Erythroblast (primary cell): ENCODE measurements at places on chromosomes 2 and 18.
A peak's percentile ranks its signal among the peaks of the same experiment; 100 is the strongest.

DNA sequence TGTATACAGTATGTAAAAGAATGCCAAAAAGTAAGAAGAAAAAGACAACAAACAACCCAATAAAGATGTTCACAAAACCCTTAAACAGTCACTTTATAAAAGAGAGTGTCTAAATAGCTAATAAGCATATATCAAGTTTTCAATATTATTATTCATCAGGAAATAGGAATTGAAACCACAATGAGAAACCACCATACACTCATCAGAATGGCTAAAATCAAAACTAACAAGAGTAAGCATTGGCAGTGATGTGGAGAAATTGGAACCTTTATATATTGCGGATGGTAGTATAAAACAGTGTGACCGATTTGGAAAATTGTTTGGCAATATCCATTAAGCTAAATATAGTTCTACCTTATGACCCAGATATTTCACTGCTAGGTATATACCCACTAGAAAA lies 20.5 kb upstream of the TGFA start:
- no peak for DNase-seq

DNA sequence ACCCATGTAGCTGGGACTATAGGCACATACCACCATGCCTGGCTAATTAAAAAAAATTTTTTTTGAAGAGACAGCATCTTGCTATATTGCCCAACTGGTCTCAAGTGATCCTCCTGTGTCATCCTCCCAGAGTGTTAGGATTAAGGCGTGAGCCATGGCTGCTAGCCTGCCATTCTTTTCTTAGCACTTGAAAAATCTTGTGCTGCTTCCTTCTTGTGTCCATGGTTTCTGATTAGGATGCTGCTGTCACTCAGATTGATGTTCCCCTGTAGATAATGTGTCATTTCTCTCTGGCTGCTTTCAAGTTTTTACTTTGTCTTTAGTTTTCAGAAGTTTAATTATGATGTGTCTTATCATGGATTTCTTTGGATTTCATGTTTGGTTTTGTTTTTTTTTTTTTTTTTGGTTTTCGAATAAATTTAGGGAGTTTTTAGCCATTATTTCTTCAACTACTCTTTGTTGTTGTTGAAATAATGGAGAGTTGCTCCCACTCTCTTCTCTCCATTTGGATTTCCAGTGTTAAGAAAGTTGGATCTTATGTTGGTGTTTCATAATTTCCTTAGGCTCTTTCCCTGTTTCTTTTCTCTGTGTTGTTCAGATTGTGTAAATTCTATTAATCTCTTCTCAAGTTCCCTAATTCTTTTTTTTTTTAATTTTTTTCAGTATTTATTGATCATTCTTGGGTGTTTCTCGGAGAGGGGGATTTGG lies 2.5 kb downstream of the ATP9B start:
- DNase-seq, result peak; percentile 34

GRCh38 chr2:25085761-25086560 lies 44.1 kb downstream of the EFR3B start:
- no peak for DNase-seq

DNA sequence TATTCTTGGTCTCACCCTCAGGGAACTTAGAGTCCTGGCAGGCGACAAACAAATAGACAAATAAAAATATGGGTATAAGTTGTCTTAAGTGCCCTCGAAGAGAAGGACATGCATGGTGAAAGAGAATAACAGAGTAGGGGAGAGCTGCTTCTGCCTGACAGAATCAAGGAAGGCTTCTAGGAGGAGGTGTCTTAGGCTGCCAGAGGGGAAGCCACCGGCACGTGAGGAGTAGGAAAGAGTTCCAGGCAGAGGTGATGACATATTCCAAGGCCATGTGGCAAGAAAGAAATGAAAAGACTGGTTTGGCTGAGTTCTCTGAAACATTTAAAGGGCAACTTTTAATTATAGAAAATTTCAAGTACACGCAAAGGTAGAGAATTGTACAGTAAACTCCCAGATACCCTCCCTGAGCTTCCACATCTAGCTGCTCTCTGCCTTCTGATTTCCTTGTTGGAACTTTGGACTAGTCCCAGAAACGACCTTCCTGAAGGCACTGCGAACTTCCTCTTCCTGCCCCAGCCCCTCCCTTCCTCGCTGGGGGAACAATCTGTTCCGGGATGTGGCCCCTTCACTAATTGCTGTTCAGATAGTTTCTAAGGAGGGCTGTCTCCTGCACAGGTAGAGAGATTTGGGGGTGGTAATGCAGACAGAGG lies 91.7 kb downstream of the DYSF start:
- no peak for DNase-seq

DNA sequence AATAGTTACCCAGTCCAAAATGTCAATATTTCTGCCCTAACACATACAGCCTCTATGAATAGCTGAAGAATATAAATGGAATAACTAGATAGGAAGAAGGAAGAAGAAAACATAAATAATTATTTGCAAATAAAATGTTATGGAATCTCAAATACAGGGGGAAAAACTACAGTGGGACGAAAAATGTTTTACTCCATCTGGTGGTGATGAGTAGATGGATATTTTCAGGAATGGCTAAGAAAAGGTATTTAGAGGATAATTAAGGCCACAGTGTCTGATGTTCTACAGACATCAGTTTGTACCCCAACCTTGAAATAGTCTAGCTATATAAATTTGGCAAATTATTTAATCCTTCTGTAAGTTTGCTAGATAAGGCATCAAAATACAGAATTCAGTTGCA lies 178.1 kb upstream of the FSHR start:
- DNase-seq, result no peak
